Chondrocyte (in vitro differentiated cells): ENCODE measurements at places on chromosomes 11 and 22.

- peak; percentile 79 for DNase-seq
These were observed 26.1 kb upstream of the CELSR1 start for GRCh38 chr22:46563381-46564083.

GRCh38 chr22:41330169-41330568, 28.8 kb downstream of the ZC3H7B start:
- DNase-seq = no peak

DNA sequence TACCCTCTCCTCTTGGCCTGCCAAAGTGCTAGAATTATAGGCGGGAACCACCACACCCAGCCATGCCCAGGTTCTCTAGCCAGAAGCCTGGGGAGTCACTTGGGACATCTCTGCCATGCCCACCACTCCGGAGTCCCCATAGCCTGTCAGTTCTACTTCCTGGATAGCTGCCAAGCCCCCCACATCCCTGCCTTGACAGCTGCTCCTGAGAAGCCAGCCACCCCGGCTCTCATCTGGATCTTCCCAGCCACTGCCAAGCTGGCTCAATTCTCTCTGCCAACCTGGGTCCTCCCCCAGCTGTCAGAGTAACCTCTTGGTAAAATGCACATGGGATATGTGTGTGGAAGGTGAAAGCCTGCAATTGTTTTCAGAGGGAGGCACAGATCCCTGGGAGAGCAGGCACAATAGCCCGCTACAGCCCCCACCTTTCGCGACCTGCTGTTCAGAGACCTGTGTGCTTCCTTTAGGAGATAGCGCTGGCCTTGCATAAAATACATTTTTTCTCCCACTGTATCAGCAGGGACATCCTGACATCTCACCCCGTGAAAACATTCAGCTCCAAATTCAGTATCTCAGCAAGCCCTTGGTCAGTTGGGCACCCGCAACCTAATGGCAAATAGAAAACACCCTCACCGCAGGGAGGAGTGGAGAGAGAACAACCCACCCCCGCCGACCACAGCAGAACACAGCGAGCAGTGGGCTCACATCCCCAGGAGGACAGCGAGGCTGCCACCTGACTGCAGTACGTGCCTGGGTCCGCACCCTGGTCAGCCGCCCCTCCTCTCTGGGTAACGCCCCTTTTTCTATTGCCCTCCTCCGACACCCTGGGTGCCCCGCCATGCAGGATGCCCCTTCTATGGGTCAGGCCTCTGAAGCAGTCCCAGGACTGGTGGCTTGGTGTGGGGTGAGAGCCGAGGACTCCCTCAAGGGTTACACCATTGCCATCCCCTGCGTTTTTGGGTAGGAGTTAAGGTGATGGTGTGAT, 1342.2 kb downstream of the BRD1 start:
- peak; percentile 83 for DNase-seq

GRCh38 chr11:92848578-92848977, 120.9 kb upstream of the MTNR1B start:
- DNase-seq = no peak
